Stimulated activated CD4-positive, alpha-beta T cell treated with anti-CD3 and anti-CD28 coated beads, Interleukin-1b, Interleukin-23, amount 100 ng/mL, for 24 hours (primary cell): ENCODE measurements at places on chromosomes 5 and 9.

- DNase-seq, result no peak
Observed at GRCh38 chr5:143084407-143084806, 314.2 kb downstream of the ARHGAP26 start.

GRCh38 chr9:107215381-107215780 lies 67.7 kb upstream of the RAD23B start:
- no peak for DNase-seq

DNA sequence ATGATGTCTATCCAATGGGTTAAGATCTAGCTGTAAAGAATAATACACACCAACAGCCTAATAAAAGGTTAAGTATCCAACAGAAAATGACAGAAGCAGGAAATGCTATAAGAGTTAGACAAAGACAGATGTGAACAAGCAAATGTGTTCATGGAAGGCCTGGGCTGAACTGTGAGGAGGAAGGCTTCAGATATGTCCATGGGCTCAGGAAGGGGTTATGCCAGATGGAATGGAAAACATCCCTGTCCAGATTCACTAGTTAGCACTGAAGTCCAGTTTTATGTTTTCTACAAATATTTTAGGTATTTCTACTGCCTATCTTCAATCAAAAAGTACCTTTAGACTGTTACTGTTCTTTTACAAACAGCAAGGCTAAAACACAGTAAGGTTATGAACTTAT lies 27.1 kb downstream of the ERAP1 start:
- DNase-seq, result no peak

DNA sequence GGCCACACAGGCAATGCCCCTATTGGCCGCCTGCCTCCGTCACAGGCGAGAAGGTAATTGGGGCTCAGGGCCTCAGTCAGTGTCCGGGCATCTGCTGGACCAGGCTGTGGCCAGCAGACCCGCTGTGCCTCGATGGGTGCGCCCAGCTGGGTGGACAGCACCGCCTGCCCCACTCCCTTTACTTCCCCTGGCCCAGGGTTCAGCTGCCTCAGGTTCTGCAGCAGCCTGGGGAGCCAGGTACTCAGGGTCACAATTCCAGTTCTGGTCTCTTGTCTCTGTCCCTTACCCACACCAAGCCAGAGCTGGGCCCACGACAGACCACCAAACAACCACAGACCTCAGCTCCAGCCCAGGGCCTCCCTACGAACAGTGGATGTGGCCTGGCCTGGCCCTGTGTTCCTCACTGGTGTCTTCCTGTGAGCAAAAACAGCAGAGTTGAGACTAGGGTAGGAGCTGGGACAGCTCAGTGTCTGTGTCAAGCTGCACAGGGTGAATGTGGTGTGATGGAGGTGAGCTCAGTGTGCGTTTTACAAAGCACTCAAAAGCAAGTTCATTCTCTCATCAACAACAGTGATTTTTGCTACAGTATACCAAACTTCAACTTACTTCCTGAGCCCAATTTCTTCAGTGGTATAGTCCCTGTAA lies 33.4 kb upstream of the SUSD3 start:
- DNase-seq, result no peak

GRCh38 chr9:132474253-132474652 lies 64.2 kb downstream of the CFAP77 start:
- no peak for DNase-seq

DNA sequence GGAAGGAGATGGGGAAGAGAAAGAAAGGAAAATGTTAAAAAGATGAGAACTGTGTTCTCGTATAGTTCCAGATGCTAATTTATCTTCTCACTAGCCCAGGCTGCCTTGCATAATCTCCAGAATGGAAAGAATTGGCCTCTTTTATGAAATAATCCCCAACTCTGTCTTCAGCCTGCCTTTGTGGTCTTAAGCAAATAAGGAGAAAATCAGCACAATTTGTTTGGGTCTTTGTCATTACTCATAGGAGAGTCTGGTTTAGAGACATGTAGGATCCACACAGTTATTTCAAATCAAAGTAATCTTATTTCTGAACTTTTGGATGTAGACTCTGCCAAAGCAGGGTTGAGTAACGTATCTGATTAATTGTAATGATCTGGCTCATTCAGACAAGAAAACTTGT lies 50.7 kb upstream of the CAMK4 start:
- no peak for DNase-seq

- no peak for DNase-seq
Observed at GRCh38 chr5:82924226-82925060, 152.8 kb downstream of the TMEM167A start.

- DNase-seq, result no peak
Observed at GRCh38 chr9:112061152-112061740, 113.9 kb downstream of the SUSD1 start.
